ENCODE measurements at places on chromosomes 11 and 22. TPM values are rescaled to one million over a fixed set of nuclear protein-coding genes. Genes with fewer than 3 reads are reported as not detected.

Gene HMBS
- total RNA-seq = 94.9 TPM

GRCh38 chr22:49770547-49771265 is 57.0 kb downstream of the BRD1 start:
- DNase-seq = no peak

GRCh38 chr11:64384981-64385944 is 26.3 kb downstream of the RPS6KA4 start:
- peak; percentile 65 for DNase-seq

- DNase-seq = no peak
Observed at GRCh38 chr11:119722281-119722794, 6.7 kb downstream of the NECTIN1 start.

GRCh38 chr11:100801225-100801999 is 114.3 kb downstream of the ARHGAP42 start:
- DNase-seq = no peak

Data from Caco-2 (cell line).